Sigmoid colon (tissue), 7 donors: ENCODE measurements at places on chromosomes 4 and X. TPM values are rescaled to one million over a fixed set of nuclear protein-coding genes. Genes with fewer than 3 reads are reported as not detected.

- no peaks in the 10 kb centered on the region for H3K36me3 ChIP-seq
- no peak overlapping the region for H3K27ac ChIP-seq
- H3K27me3 ChIP-seq, result no peaks in the 10 kb centered on the region
Observed at GRCh38 chrX:13271511-13271910, 48.3 kb downstream of the ATXN3L start.

DNA sequence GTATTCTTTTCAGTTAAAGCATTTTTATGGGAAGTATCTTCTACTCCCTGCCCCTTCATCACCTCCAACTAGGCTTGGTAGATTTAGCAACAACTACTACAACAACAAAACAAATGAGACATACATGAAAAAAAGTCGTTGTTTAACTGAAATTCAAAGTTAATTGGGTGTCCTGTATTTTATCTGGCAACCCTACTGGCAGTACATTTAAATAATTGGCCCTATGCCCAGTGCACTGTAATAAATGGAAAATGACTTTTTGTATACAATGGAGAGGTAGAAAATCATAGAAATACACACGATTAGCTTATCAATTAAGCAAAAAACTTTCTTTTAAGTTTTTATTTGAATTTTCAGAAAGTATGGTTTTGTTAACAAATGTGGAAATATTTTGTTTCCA is 21.4 kb upstream of the CLGN start:
- no peak overlapping the region for H3K27ac ChIP-seq
- peaks cover 6% of the 10 kb centered on the region for H3K4me1 ChIP-seq
- H3K4me3 ChIP-seq, result no peak overlapping the region

GRCh38 chrX:84737471-84737871 is 235.2 kb upstream of the HDX start:
- DNase-seq, result no peak
- H3K4me3 ChIP-seq, result no peak overlapping the region
- peaks cover 5% of the 10 kb centered on the region for H3K27me3 ChIP-seq
- no peaks in the 10 kb centered on the region for H3K4me1 ChIP-seq
- no peaks in the 10 kb centered on the region for H3K36me3 ChIP-seq
- H3K27ac ChIP-seq, result no peak overlapping the region

DNA sequence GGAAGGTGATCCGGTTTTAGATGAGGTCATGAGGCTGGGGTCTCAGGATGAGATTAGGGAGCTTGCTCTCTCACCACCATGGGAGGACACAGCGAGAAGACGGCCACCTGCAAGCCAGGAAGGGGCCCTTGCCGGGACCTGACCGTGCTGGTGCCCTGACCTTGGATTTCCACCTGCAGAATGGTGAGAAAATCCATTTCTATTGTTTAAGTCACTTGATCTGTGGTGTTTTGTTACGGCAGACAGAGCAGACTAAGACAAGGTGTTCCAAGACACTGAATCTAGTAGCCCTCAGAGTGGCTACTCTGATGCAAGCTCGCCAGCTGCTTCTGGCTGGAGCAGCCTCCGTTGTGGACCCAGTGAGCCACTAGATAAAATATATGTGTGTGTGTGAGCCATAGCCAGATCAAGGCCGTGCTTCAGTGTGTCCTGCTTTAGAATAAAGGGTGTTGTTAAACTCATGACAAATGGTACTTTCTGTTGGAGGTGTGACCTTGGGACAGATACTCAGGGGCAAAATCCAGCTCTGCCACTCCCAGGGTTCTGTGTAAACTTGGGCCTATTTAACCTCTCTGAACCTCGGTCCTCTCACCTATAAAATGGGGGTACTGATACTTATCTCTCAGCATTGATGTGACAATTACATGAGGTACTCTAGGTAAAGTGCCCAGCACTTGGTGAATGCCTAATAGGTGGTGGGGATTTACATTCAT is 67.9 kb upstream of the STX18 start:
- DNase-seq, result no peak
- H3K27ac ChIP-seq, result no peak overlapping the region
- no peaks in the 10 kb centered on the region for H3K27me3 ChIP-seq
- H3K4me1 ChIP-seq, result no peaks in the 10 kb centered on the region

DNA sequence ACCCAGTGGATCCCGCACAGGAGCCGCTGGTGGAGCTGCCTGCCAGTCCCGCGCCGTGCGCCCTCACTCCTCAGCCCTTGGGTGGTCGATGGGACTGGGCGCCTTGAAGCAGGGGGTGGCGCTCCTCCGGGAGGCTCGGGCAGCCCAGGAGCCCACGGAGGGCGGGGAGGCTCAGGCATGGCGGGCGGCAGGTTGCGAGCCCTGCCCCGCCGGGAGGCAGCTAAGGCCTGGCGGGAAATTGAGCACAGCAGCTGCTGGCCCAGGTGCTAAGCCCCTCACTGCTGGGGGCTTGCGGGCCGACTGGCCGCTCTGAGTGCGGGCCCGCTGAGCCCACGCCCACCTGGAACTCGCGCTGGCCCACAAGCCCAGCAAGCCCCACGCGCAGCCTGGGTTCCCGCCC is 127.1 kb upstream of the TMEM164 start:
- H3K27ac ChIP-seq, result no peak overlapping the region
- H3K4me3 ChIP-seq, result no peak overlapping the region
- no peaks in the 10 kb centered on the region for H3K36me3 ChIP-seq
- no peaks in the 10 kb centered on the region for H3K4me1 ChIP-seq
- no peaks in the 10 kb centered on the region for H3K27me3 ChIP-seq
- no peak for DNase-seq

DNA sequence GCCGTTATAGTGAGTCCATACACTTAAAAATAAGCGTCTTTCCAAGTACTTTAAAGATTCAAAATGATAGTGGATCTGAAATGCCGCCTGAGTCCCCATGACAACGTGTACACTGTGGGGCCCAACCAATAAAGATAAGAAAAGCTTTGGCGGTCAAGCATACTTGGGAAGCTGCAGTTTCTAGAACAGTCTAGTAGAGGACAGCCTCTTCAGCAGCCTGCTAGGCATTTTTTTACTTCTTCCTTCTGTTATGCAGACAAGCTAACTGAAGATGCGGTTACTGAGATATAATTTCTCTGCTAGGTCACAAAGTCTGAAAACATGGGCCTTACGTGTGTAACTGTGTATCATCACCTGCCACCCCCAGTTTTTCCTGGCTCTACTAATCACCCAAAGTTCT is 402 bp upstream of the UPRT start:
- H3K4me1 ChIP-seq, result peaks cover 13% of the 10 kb centered on the region
- H3K27me3 ChIP-seq, result no peaks in the 10 kb centered on the region
- H3K4me3 ChIP-seq, result peak overlapping the region; percentile 41
- H3K36me3 ChIP-seq, result no peaks in the 10 kb centered on the region
- H3K27ac ChIP-seq, result peak overlapping the region; percentile 89

DNA sequence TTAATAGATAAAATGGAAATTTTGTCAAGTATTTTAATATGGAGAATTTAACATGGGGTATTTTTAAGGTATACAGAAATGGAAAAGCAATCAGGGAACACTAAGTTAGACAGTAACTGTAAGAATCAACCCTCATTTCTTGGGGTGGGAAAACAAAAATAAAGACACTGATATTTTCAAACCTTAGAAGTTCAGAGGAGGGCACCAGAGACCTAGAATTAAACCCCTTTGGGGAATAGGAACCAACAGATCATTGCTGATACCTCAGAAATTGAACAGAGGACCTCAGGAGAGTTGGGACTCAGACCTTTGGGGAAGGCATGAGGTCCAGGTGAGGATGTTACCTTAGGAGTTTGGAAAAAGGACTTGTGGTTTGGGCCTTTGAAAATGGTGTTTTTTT is 435.6 kb downstream of the TMA16 start:
- no peak for DNase-seq
- no peak overlapping the region for H3K27ac ChIP-seq
- no peaks in the 10 kb centered on the region for H3K27me3 ChIP-seq
- no peak overlapping the region for H3K4me3 ChIP-seq

GRCh38 chr4:24889991-24890390 is 22.9 kb downstream of the CCDC149 start:
- DNase-seq, result peak; percentile 0
- H3K4me3 ChIP-seq, result no peak overlapping the region

GRCh38 chrX:81201071-81201470 is 642 bp downstream of the HMGN5 start:
- H3K27me3 ChIP-seq, result no peaks in the 10 kb centered on the region
- DNase-seq, result no peak
- H3K27ac ChIP-seq, result peak overlapping the region; percentile 80
- H3K36me3 ChIP-seq, result no peaks in the 10 kb centered on the region

- no peaks in the 10 kb centered on the region for H3K36me3 ChIP-seq
- H3K4me3 ChIP-seq, result no peak overlapping the region
- H3K27me3 ChIP-seq, result no peaks in the 10 kb centered on the region
- no peaks in the 10 kb centered on the region for H3K4me1 ChIP-seq
- DNase-seq, result no peak
- H3K27ac ChIP-seq, result no peak overlapping the region
Observed at GRCh38 chr4:87851953-87852352, 19.2 kb downstream of the MEPE start.

GRCh38 chr4:125833-126232 is 1.5 kb downstream of the ZNF718 start:
- H3K36me3 ChIP-seq, result no peaks in the 10 kb centered on the region
- peak overlapping the region; percentile 85 for H3K4me3 ChIP-seq
- H3K27me3 ChIP-seq, result no peaks in the 10 kb centered on the region
- no peaks in the 10 kb centered on the region for H3K4me1 ChIP-seq
- peak overlapping the region; percentile 88 for H3K27ac ChIP-seq

DNA sequence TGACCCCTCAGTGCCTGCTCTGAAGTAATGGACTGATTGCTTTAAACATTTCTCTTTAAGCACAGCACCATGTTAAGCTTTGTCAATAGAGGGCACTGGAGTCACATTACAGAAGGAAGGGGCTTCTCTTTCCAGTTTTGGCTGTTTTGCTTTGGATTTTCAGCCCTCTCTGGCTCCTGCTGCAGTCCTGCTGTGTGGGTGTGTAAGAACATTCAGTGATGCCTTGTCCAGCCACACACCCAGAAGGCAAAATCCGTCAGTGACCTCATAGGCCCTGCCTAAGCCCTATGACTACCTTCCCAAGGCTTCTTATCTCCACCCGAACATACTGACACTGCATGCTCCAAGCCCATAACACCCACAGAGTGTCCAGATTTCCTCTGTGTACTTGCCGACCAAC is 215.3 kb upstream of the CTSO start:
- DNase-seq, result peak; percentile 61
- H3K4me1 ChIP-seq, result peaks cover 8% of the 10 kb centered on the region
- H3K27me3 ChIP-seq, result no peaks in the 10 kb centered on the region
- no peaks in the 10 kb centered on the region for H3K36me3 ChIP-seq
- H3K27ac ChIP-seq, result no peak overlapping the region

GRCh38 chr4:140851032-140851636 is 94.9 kb upstream of the TBC1D9 start:
- H3K27me3 ChIP-seq, result no peaks in the 10 kb centered on the region
- H3K4me3 ChIP-seq, result no peak overlapping the region
- H3K27ac ChIP-seq, result no peak overlapping the region

- DNase-seq, result no peak
- H3K4me3 ChIP-seq, result no peak overlapping the region
Observed at GRCh38 chrX:40521868-40522450, 58.8 kb upstream of the ATP6AP2 start.

DNA sequence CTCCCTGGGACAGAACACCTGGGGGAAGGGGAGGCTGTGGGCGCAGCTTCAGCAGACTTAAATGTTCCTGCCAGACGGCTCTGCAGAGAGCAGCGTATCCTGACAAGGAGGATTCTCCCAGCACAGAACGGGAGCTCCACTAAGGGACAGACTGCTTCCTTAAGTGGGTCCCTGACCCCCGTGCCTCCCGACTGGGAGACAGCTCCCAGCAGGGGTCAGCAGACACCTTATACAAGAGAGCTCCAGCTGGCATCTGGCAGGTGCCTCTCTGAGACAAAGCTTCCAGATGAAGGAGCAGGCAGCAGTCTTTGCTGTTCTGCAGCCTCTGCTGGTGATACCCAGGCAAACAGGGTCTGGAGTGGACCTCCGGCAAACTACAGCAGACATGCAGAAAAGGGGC is 44.5 kb upstream of the FAAH2 start:
- no peak overlapping the region for H3K27ac ChIP-seq
- H3K27me3 ChIP-seq, result no peaks in the 10 kb centered on the region
- H3K36me3 ChIP-seq, result no peaks in the 10 kb centered on the region
- no peak overlapping the region for H3K4me3 ChIP-seq
- H3K4me1 ChIP-seq, result no peaks in the 10 kb centered on the region
- DNase-seq, result no peak

DNA sequence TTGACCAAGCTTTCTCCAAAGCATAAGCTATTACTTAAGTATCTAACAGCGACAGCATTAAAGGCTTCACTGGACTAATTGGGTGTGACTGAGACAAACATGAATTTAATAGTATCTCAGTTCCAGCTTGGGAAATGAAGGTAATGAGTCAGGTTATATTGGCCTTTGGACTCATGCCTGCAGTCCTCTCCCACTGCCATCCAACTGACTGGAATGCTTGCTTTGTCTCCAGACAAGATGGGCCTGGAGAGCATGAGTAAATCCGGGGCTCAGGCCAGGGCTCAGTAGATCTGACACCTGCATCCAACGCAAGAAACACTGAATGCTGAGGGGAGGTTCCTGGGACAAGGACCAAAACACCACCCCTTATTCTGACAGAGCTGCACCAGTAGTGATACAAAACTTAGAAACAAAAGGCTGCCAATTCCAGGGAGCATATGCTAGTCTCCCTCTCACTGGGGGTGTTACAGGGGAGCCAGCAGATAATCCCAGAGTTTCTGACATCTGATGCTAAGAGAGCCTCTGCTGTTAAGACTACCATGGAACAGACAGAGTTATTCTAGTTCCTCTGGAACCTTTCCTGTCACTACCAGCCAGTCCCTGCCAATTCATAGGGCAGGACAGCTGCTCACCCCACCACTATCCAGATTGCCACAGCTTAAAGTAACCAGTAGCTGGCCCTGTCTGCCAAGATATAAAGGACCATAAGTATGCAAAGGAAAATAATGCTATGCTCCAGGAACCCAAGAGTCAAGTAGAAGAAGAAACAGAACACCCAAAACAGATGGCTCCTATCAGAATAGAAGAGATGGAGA is 293.8 kb downstream of the IQCM start:
- H3K27ac ChIP-seq, result no peak overlapping the region
- no peaks in the 10 kb centered on the region for H3K36me3 ChIP-seq
- H3K4me3 ChIP-seq, result no peak overlapping the region
- no peaks in the 10 kb centered on the region for H3K27me3 ChIP-seq
- H3K4me1 ChIP-seq, result peaks cover 7% of the 10 kb centered on the region

DNA sequence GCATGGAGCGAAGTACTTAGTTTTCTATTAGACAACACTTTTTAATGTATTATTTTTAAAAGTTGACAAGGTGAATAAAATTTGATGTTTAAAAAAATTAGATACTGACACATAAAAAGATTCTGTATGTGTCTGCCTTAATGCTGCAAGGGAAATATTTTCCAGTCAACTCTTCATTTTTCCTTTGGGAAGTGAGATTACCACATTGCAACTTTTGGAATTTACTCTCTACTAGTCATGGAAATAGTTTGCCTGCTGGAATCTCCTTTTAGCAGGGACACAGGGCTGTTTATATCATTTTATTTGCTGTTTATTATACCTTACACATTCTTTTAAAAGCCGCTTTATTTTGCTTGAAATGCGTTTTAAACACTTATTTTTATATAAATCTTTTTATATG is 135.1 kb downstream of the MID1 start:
- H3K27ac ChIP-seq, result no peak overlapping the region
- H3K27me3 ChIP-seq, result no peaks in the 10 kb centered on the region
- H3K4me3 ChIP-seq, result no peak overlapping the region
- H3K36me3 ChIP-seq, result no peaks in the 10 kb centered on the region

The PPARGC1A gene
- 2.0 TPM for total RNA-seq

The SMR3B gene
- not detected for total RNA-seq

The ODAM gene
- total RNA-seq, result 6.4 TPM

The MGARP gene
- 1.2 TPM for total RNA-seq

The CCDC120 gene
- 0.71 TPM for total RNA-seq

The GAB3 gene
- total RNA-seq, result 2.0 TPM

The DCX gene
- 0.14 TPM for total RNA-seq

The FAM47A gene
- total RNA-seq, result not detected

The PAGE5 gene
- not detected for total RNA-seq

The ART3 gene
- 4.7 TPM for total RNA-seq

The H2BW2 gene
- not detected for total RNA-seq

The ERCC6L gene
- under 0.01 TPM for total RNA-seq
